ENCODE measurements at places on chromosomes 5 and 9.

DNA sequence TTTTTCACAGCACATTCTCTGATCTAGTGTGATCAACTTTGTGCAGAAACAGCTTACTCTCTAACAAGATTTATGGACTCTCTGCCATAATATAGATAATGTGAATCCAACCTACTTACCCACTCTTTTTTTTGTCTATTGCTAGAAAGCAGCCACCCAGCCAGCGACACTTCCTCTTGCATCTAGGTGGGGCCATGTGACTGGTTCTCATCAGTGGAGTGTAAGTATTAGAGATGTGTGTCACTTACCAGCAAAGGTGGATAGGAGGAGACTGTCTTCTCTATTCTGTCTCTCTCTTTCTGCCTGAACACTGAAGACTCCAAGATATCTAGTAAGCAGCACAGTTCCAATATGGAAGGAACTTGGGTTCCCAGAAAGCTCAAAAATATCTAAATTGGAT lies 174.8 kb downstream of the MCTP1 start:
- DNase-seq, result no peak

DNA sequence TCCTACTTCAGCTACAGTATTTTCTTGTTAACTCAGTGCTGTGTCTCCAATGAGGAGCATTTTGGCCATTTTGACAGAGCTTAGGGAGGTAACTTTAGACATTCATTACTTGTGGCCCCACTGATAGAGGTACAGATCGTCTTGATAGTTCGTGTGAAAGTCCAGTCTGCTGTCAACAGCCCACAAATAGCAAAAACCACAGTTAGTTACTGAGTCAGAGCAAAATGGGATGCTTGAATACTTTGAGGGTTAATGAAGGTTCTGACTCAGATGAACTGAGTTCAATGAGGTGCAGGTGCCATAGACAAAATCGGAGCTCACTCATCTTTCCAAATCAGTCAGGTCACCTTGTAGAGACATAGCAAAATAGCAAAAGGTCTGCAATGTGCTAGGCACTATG lies 163.1 kb upstream of the TLE4 start:
- DNase-seq, result no peak

DNA sequence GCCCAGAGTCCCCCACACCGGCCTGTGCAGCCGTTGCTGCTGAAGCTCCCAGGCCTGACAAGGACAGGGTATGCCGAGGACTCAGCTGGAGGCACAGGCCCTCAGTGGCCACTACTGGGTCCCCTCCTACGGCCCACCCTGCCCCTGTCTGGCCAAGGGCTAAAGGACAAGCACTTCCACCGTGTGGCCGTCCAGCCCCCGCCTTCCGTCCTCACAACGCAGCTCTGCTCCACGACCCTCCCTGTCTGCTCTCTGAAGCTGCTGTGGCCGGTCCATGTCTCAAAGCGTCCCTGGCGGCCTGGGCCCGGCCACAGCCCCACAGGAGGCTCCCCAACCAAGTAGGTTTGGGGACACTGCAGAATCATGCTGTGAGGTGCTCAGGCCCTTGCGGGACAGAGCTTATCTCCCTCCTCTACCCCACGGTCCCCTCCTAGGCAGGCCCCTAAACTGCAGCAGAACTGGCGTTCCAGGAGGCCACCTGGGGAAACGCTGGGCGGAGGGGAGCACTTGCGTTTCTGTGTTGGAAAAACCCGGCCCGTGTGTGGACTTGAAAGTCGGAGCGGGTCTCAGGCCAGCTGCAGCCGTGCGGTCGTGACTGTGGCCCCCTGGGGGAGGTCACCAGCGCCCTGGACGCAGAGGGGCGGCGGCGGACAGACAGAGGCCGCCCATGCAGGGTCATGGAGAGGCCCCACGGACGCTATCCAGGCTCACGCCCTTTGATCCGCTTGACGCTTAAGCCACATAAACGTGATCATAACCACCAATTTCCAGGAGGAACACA lies 45.6 kb downstream of the NKD2 start:
- no peak for DNase-seq

- peak; percentile 30 for DNase-seq
Measured at GRCh38 chr9:4985386-4986266, 554 bp downstream of the JAK2 start.

DNA sequence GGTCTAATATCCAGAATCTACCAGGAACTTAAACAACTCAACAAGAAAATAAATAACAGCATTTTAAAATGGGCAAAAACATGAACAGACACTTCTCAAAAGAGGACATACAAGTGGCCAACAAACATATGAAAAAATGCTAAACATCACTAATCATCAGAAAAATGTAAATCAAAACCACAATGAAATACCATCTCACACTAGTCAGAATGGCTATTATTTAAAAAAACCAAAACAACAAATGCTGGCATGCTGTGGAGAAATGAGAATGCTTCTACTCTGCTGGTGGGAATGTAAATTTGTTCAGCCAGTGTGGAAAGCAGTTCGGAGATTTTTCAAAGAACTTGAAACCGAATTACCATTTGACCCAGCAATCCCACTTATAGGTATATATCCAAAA lies 63.1 kb downstream of the ADAMTS6 start:
- no peak for DNase-seq

- DNase-seq, result no peak
Measured at GRCh38 chr5:31585895-31586270, 53.0 kb upstream of the PDZD2 start.

DNA sequence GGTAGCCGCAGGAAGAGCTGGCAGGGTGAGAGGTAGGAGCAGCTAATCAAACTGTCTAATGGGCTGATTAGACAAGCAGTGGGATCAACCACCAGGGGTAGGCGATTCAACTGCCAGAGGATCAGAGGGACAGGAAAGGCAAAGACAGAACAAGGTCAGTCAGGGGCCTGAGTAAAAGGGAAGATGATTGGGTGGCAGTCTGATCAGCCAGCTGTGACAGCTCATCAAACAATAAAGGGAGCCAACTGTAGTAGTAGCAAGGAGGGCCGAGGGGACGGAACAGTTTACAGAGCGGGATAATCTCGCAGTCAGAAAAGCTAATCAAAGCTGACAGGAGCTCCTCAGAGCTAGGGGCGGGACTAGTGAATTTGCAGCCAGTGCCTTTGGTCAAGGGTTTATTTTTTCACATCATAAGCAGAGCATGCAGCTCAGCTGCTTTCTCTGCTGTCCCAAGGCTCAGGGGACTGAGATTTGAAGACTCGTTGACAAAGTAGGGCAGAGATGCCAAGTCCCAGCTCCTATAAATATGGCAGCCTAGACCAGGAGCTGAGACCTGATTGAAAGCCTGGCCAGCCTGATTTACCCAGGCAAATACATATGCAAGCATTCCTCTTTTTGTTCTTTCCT lies 418.2 kb downstream of the GABRG2 start:
- DNase-seq, result no peak

GRCh38 chr5:115241881-115242642 lies 20.6 kb downstream of the PGGT1B start:
- no peak for DNase-seq

GRCh38 chr5:90142541-90142940 lies 267.0 kb downstream of the CETN3 start:
- DNase-seq, result no peak

GRCh38 chr9:77719321-77719720 lies 71.2 kb upstream of the GNA14 start:
- DNase-seq, result no peak
